Daoy (cell line): ENCODE measurements at places on chromosomes 6 and 20. TPM values are rescaled to one million over a fixed set of nuclear protein-coding genes. Genes with fewer than 3 reads are reported as not detected.

The PPP1R14C gene
- 12.3 and 17.5 TPM in 2 replicates for total RNA-seq

DNA sequence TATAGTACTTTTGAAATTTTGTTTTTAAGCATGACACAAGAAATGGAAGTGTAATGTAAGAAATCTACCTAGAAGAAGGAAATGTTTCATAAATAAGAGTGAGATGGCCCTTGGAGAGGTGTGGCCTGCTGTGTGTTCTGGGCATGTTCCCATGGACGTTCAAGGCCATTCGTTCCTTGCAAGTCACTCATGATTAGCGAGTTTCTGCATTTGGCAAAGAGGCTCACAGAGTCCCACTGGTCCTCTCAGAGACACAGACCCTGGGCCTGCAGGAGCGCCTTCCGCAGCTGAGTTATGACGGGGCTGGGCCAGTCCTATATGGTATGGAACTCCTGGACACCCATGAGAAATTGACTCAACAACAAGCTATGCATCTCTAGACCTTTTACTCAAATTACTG is 7.2 kb downstream of the THBS2 start:
- DNase-seq = no peak

The RSPH4A gene
- total RNA-seq = under 0.01 TPM in 1 of 2 replicates, not detected in the other

GRCh38 chr20:973785-974194 is 28.3 kb downstream of the RSPO4 start:
- peak; percentile 70 for DNase-seq

- no peak for DNase-seq
Observed at GRCh38 chr6:34570066-34570833, 14.1 kb upstream of the SPDEF start.

DNA sequence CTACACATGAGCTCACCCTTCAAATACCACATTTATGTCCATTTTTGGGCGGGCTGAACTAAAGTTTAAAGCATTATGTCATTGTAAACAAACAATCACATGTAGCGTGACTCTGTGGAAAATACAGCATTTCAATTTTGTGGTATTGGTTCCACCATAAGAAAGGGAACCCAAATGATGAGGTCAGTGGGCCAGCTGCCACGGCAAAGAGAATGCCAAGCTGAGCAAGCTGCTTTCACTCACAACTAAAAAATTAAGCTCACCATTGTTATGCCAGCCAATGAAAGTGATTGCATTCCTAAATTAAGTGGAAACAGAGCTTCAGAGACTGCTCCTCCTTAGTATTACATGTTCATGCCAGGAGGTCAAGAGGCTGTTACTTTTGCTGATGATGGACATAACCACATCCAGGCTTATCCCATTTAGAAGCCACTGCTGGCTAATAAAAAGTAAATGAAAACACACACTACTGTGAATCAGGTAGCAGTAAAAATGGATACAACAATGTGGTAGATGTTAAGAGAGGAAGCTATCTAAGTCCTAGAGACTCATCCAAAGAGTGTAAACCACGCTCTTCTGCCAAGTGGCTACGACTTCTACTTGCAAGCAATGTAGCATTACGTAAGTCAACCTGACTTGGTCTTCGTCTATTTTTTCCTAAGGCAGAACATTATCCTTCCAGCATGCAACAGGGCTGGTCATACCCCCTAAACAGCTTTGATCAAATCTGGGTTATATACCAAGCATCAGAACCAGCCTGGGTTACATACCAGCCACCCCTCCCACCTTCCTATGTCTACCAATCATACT is 164.8 kb downstream of the BACH2 start:
- DNase-seq = peak; percentile 54

GRCh38 chr6:30683980-30684338 is 2.5 kb downstream of the PPP1R18 start:
- DNase-seq = peak; percentile 22

GRCh38 chr6:15879371-15880261 is 216.8 kb upstream of the DTNBP1 start:
- peak; percentile 88 for DNase-seq

DNA sequence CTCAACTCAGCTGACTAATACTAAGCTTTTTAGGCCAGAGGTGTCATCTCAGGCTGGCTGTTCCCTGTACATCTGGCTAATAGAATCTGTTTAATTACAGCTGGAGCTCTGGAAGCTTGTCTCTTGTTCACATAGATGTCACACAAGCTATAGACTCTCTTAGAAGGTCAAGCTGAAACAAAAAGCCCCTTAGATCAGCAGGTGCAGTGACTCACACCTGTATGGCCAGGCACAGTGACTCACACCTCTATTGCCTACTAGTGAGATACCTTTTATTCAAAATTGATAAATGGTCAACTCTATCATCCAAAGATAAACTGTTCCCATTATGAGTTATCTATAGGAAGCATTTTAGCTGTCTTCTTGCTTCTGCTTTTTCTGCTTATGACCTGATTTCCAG is 29.9 kb upstream of the MTHFD1L start:
- DNase-seq = no peak

DNA sequence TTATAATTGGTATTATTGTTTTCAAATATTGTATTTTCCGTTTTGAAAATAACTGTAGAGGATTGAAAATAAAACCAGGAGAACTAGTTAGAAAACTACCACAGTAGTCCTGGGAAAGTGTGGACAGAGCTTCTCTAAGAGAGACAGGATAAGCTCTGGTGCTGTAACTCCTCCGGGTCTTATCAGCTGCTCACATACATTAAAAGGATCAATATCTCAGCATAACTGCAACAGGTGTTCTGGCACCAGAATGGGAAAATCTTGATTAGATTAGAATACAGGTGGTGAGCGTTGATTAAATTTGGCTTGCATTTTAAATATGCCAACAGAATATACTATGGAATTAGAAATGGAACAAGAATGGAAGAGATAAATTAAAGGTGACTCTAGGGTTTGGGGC is 1138.9 kb upstream of the ADGRB3 start:
- no peak for DNase-seq

The TBC1D32 gene
- total RNA-seq = 5.4 and 23.4 TPM in 2 replicates

DNA sequence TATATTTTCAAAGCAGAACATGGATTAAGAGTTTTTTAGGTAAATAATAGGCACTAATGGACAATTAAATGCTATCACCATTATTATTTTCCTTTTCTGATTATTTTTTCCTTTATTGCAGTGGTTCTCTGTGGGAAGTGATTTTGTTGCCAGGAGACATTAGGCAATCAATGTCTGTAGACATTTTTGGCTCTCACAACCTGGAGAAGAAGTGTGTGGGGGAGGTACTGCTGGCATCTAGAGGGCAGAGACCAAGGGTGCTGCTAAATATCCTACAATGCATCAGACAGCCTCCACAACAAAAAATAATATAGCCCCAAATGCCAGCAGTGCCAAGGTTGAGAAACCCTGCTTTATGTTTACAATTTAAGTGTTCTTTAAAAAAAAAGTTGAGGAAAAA is 8.3 kb downstream of the IFNGR1 start:
- no peak for DNase-seq

The SAMD5 gene
- total RNA-seq = 2.0 and 2.7 TPM in 2 replicates

The RAD21L1 gene
- total RNA-seq = 0.63 and 0.86 TPM in 2 replicates

The MKKS gene
- 6.4 and 7.1 TPM in 2 replicates for total RNA-seq

- no peak for DNase-seq
Observed at GRCh38 chr6:110101885-110102284, 77.6 kb downstream of the WASF1 start.

DNA sequence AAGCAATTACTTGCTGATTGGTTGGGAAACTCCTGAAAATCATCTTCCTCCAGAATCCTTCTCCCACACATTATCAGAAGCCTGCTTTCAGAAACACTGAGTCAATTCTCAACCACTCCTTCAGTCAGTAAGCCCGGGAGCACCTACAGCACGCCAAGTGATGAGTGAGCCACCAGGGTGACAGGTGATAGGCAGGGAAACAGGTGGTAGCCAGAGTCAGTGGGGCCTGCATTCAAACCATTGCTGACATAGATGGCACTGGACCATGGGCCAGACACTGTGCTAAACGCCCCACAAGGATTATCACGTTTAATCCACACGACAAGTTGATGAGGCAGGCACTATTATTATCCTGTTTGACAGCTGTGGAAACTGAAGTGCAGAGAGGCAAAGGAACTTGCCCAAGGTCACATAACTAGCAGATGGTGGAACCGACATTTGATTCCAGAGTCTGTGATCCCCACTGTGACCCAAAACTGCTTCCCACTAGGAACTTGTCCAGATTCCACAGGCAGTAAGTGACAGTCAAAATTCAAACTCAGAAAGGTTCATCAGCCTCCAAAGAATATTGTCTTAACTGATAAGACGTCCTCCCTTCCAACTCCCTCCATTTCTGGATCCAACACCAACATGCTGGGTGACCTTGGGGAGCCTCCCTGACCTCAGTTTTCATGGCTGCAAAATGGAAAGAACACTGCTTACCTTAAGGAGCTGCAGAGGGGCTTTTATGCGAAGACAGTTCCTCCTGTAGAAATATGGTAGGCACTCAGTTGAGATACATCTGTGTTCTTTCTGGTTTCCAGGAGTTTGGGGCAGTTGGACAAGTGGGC is 23.9 kb upstream of the TOP1 start:
- peak; percentile 45 for DNase-seq
